ENCODE measurements at places on chromosomes 3 and 15. TPM values are rescaled to one million over a fixed set of nuclear protein-coding genes. Genes with fewer than 3 reads are reported as not detected.

RASGRP1 gene
- total RNA-seq: 161 TPM

CORO2B gene
- not detected for total RNA-seq

TGM4 gene
- not detected for total RNA-seq

TRAT1 gene
- 58.4 TPM for total RNA-seq

C2CD4A gene
- not detected for total RNA-seq

OR5K2 gene
- not detected for total RNA-seq

ENTPD3 gene
- total RNA-seq: not detected

FGF12 gene
- total RNA-seq: not detected

Measured in activated CD8-positive, alpha-beta T cell treated with anti-CD3 and anti-CD28 coated beads, Interleukin-2, amount 10 ng/mL, durations not matched to agents 7 days and 5 days (primary cell).